CMK (cell line): ENCODE measurements at places on chromosomes 12 and 14.

DNA sequence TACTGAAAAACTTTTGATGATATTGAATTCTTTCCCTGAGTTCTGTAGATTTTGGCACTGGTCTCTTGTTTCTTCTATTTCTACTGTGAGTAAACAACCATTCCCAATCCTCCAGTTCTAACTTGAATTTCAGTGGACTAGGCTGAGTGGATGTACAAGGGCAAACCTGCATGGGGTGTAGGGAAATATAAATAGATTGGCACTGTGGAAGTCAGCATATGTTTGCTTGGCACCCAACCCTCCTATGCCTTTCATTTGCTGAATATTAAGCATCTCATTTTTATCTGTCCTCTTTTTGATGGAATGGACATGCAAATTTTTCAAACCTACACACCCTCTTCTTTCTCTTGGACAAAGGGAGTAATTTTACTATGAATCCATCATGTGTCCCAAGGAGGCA lies 828.3 kb downstream of the DIO2 start:
- no peak for DNase-seq

GRCh38 chr12:15987696-15988095 lies 76.6 kb downstream of the DERA start:
- DNase-seq = no peak

DNA sequence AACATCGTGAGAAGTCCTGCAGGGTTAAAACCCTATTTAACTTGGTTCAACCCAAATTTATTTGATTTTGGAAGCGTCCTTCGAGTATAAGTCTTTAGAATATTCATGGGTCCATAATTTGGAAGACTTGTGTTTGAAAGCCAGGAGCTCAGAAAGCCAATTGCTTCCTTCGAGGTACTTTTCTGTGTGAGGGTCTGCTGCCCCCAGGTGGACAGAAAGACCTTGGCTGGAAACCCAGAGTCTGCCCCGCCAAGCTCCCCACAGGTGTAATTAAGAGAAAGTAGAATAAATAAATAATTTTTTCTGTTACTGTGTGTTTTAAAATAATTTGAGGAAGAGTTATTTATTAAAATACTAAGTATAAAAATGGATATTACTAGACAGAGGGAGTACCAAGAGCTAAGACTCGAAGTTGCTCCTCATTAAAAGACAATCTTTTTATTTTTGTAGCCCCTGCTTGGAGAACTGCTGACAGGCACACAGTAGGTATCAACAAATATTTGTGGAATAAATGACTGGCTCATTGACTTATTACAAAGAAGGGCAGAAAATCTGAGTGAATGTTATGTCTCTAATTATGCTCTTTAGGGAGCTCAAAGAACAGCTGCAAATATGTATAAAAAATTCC lies 105.8 kb downstream of the PAH start:
- no peak for DNase-seq

DNA sequence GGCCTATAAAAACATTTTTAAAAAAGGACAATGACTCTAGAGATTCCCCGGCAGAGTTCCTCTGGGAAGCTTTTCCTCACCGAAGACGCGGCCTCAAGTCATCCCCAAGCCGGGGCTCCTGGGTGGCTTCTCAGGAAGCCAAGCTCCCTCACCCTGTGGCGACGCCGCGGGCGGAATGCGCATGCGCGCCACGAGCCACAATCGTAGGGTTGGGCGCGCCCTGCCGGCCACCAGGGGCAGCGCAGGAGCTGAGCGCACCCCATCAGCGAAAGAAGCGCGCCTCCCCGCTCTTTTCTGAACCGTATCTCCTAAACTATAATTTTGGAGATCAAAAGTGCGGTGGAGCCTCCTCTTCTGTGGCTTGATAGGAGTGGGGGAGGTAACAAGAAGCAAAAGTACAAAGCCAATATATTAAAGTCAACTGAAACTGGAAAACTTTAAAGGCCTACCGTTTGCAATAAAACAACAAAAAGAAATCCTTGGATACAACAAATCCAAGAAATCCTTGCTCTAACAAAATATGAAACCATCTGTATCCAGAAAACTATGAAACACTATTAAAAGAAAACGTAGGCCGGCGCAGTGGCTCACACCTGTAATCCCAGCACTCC lies 17.4 kb upstream of the CHFR start:
- no peak for DNase-seq

DNA sequence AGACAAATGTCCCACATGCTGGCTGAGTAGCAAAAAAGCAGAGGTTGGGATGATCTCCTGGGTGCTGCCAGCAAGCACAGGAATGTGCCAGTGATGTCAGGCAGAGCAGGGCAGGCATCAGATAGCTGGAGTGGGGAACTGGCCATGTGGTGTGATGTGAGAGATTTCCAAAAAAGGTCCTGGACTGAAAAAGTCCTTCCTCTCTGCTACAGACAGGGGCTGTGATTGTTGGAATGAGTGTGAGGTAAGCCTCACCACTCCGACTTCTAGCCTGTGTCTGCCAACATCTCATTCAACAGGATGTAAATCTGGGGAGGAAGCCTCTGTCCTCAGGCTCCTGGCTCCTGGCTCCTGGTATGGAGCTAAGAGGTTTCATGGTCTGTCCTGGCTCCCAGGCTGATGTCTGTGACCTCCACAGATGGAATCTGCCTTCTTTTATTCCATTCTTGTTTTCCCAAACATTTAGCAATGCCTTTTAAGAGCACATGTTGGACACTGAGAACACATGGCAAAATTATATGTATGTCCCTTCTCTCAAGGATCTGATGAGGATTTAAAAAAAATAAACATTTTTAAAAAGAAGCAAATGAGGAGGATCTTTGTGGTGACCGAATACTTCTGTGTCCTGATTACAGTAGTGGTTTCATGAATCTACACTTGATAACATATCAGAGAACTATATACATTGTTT lies 50.1 kb upstream of the STK38L start:
- DNase-seq = no peak

GRCh38 chr12:120833849-120834248 lies 70.3 kb downstream of the SPPL3 start:
- DNase-seq = no peak

DNA sequence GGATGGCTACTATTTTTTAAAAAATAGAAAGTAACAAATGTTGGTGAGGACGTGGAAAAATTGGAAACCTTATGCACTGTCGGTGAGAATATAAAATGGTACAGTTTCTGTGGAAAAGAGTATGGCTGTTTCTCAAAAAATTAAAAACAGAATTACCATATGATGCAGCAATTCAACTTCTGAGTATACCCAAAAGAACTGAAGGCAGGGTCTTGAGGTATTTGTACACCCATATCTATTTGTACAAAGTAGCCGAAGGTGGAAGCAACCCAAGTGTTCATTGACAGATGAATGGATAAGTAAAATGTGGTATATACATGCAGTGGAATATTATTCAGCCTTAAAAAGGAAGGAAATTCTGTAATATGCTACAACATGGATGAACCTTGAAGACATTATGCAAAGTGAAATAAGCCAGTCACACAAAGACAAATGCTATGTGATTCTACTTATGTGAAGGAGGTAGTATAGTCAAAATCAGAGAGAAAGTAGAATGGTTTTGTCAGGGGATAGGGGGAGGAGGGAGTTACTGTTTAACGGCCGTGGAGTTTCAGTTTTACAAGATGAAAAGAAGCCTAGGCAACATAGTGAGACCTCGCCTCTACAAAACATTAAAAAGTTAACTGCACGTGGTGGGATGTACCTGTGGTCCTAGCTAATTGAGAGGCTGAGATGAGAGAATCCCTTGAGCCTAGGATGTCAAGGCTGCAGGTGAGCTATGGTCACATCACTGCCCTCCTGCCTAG lies 38.4 kb upstream of the CCT2 start:
- no peak for DNase-seq

GRCh38 chr12:118302053-118302452 lies 70.7 kb downstream of the TAOK3 start:
- DNase-seq = no peak

DNA sequence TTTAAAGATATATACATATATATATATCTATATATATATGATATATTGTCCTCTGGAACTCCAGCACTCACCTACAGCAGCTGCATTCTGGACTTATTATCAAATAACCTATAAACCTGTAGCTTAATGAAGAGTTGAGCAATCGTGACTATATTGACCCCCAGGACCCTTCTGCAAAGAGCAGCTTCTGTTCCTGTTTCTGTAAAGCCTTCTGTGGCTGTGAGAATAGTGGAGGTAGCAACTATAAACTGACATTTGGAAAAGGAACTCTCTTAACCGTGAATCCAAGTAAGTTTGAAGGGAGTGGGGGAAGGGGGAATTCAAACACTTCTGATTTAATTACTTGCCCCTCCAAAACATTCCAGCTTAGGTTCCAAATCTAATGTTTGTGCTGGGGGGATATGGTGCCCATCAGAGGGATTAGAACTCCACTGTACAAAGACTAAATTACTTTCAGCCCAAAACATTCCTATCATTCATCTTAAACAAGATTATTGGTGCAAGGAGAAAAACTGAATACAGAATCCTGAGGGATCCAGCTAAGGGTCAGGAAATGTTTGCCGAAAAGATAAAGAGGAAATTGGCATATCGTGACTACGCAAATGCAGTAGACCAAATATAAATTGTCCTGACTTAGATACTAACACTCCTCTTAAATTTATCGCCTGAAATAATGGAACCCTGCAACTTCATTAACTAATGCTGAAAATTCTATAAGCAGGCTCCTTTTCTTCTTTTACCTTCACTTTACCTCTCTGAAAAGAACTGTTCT lies 106.1 kb downstream of the DAD1 start:
- DNase-seq = no peak

DNA sequence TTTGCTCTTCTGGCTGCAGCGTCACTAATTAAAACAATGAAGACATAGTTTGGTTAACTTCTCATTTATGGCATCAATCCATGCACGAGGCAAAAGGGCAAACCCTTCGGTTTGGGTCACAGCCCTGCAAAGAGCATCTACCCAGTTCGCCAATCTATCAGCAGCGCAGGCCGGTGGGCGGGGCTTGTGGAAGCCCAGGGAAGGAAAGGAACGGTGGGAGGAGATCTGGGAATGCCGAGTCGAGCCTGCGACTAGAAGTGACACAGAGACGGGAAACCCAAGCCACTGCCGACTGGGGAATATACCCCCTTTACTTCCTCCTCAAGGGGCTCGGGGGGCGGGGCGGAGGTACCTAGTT lies 466 bp downstream of the KICS2 start:
- peak; percentile 53 for DNase-seq

GRCh38 chr12:9606736-9607372 lies 862 bp downstream of the KLRB1 start:
- no peak for DNase-seq

GRCh38 chr14:55025948-55026347 lies 951 bp downstream of the WDHD1 start:
- DNase-seq = no peak

GRCh38 chr12:83065562-83065961 lies 378.9 kb downstream of the TMTC2 start:
- DNase-seq = no peak

DNA sequence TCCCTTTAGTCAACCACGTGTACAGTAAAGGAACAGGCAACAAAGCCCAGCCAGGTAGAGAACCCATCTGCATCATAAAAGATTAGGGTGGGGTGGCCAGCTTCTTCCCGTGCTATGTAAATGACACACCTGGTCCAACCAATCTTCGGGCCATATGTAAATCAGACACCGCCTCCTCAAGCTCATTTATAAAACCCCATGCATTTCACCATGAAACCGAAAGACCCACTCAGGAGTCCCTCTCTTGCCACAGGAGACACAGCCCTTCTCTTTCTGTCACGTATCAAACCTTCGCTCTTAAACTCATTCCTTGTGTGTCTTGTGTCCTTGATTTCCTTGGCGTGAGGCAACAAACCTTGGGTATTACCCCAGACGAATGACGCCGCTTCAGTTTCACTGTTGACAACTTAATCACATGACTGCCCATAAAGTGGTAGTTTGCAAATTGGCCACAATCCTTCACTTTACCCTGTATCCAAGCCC lies 59.8 kb upstream of the TBPL2 start:
- no peak for DNase-seq

DNA sequence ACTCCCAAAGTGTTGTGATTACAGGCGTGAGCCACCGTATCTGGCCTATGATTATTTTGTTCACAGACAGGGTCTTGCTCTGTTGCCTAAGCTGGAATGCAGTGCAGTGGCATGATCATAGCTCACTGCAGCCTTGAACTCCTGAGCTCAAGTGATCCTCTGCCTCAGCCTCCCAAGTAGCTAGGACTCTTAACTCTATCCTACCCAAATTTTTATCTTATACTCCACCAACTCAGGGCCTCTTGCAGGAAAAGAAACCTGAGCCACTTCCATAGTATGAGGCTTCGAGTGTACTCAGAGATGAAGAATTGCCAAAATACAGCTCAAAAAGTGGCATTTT lies 828 bp downstream of the MMAB start:
- no peak for DNase-seq

DNA sequence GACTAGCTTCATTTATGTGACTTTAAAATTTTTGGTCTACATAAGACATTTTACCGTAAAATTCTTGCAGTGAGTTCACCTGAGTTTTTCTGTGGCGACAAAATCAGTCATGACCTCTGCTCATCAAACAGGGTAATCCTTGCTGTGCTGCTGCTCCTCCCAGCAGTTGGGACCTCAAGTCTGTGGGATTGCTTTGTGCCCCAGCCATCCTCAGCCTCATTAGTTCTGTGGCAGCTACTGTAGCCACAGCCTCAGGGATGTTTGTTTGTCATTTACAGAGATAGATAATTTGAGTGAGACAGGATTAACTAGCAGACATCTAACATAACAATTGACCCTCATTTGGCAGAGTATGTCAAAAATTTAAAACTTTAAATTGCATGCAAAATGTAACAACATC lies 357.0 kb downstream of the PCNX1 start:
- no peak for DNase-seq
